ENCODE measurements at places on chromosomes 2 and 18.

GRCh38 chr2:121185571-121186074 lies 99.4 kb downstream of the TFCP2L1 start:
- no peak for DNase-seq

DNA sequence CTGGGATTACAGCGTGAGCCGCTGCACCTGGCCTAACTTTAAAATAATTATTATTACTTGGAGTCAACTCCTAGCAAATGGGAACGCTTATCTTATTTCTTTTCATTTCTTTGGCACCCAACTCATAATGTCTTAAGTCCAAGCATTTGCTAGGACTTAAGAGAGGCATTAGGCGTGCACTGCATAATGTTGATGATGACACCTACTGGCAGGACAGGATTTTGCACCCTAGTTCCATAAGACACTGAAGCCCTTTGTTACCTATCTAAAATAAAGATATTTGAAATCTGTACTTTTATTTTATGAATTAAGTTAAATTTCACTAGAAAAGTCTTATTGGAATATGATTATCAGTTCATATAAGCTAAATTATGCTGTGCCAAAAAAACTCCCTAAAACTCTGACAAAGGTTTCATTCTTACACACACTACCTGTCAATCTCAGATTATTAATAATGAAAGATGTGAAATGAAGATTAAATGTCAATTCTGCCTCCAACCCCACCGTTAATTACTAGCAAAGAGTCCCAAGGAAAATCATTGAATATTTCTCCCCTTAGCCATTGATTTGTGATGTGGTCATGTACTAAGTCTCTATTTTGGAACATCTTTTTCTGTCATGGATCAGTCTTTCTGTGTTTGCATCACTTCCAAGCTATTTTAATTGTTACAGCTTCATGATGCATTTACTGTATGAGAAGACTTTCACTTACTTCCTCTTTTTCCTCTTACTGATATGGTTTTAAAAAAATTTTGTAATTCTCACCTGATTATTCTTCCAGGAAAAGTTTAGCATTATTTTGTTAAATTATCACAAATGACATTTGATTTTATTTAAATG lies 12.7 kb upstream of the CDH2 start:
- no peak for DNase-seq

DNA sequence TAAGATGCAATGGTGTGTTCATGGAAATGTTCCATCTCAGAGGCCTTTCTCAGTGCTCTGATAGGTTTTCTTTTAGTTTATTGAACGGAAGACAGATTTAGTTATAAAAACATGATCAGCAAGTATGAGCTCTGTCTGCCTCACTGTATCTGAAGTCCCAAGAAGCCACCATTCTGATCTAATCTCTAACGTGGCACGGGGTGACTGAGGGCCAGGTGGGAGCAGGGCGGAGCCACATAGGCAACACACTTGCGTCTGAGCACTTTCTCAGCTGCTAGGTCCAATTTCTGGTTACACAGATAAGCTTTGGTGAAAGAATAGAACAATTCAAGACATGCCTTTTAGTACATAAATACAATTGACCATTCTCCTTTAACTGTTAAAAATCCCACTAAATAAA lies 60.4 kb downstream of the SNTG2 start:
- DNase-seq = no peak

DNA sequence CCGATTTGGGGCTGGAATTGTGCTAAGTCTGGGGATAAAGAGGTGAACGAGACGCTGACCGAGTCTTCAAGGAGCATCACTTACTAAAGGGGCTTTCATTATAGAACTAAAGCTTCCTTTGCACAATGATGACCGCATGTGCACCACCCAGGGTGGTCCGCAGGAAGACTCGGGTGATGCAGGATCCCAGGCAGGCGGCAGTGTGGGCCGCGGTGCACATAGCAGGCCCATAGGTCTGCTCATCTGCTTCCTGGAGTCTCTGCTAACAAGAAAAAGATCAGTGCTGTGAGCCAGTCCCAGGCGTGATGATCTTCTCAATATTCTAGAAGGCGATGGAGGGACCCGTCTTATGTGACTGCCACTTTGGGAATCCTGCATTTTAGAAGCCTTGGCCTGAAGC lies 122.8 kb downstream of the PXDN start:
- DNase-seq = no peak

DNA sequence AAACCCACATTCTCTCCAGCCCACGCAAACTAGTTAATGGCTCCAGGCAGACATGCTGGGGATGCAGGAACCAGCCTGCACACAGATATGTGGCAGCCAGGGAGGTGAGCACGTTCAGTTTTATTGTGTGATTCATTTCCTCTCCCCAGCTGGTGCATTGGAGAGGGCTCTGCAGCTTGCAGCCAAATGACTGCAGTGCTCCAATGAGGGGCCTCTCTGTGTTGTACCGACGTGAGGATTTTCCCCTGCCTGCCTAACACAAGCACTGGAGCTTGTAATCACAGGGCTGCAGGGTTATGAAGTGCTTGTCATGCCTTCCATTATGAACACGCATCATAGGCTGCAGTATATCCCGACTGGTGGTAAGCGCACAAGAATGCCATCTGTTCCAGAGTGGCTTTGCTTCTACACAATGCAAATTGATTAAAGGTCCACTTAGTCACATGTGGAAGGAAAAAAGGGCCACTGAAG lies 92.3 kb upstream of the THUMPD2 start:
- no peak for DNase-seq

- DNase-seq = no peak
These were observed 534.6 kb upstream of the TMEFF2 start for GRCh38 chr2:192729369-192729768.
